ENCODE measurements at places on chromosomes 11 and 22.

- no peak for DNase-seq
These were observed 36.9 kb downstream of the LINC01488 start for GRCh38 chr11:69518081-69518950.

- no peak for DNase-seq
These were observed 470.0 kb downstream of the BUD13 start for GRCh38 chr11:116302756-116303155.

- DNase-seq: no peak
These were observed 9.4 kb upstream of the PLAAT3 start for GRCh38 chr11:63623513-63624140.

DNA sequence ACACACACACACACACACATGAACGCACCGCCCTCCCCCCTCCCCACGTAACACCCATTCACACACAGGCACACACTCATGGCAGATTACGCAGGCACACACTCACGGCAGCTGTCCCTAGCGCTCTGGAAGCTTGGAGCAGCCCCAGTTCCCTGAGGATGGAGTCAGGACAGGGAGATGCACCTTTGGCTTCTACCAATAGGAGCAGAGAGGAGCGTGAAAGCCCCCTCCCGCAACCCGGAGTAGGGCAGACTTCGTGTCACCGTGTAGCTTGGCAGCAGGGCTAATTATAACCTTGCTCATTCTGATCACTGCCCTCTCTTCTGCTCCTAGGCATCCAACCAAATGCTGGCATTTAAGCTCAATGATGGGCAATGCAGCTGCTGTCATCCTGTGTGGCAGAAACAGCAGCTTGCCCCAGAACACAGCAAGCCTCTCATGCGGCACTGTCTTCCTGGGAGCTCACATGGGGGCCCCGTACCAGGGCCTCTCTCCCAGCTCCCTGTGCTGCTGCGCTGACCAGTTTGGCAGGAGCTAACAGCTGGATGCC lies 31.9 kb downstream of the ANKK1 start:
- no peak for DNase-seq

- DNase-seq: no peak
These were observed 9.3 kb downstream of the SLC37A2 start for GRCh38 chr11:125072218-125072960.

DNA sequence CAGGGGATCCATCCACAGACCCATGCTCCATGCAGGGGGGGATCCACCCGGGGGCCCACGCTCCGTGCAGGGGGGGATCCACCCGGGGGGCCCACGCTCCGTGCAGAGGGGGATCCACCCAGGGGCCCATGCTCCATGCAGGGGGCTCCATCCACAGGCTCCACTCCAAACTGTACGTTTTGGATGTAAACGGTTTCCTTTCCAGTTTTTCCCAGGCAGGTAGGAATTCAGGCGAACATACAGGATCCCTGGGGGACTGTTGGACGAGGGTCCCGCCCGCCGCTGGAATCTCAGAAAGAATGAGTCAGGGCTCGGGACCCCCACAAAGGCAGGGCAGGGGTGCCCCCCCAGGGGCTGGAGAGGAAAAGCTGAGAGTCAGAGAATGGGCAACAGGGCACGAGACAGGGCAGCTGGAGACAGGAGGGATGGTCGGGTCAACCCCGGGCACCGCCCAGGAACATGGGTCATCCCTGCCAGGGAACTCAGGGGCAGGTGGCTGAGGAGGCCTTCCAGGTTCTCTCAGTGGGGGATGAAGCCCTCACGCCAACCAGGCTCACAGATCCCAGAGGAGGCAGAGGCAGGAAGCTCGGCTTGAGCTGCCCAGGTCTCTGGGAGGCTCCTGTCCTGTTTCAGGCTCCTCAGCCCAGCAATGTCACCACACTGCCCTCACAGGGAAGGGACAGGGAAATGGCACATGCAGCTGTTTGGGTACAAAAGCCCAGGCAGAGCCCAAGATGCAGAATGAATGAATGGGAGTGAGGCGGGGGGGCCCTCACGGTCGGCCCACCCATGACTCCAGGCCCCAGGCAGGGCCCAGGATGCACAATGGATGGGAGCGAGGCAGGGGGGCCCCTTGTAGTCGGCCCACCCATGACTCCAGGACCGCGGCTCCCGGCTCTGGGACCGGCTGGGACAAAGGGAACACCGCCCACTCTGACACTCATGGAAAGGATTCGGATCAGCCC lies 200.2 kb downstream of the BRD1 start:
- DNase-seq: no peak

DNA sequence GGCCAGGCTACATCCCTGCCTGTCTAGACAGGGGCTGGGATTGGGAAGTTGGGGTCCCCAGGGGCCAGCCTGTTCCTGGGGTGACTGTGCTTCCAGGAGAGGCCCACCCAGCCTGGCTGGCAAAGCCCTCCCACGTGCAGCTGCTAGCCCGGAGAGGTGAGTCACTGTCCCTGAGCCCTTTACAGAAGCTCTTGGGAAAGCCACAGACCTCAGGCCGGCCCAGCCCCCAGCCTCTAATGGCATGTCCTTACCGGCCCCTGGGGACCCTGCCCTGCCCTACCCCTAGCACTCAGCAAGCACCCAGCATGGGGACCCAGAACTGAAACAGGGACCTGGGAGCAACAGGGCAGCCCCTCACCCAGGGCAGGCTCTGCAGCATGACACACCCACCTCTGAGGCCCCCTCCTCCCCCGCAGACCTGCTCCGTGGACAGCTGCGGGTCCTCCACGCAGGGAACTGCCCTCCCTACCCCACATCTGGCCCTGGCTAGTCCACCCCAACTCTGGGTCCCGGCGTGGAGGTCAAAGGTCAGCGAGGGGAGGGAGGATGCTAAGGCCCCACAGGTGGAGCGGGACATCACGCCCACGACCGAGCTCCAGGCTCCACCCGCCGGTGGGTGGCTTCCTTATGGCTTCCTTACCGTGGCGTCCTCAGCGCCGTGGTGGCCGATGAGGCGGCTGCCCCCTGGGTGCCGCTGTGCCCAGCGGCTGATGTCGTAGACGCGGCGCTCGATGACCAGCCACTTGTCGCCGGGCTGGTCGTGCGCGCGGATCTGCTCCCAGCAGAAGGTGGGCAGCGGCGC lies 615 bp downstream of the FADS3 start:
- no peak for DNase-seq

DNA sequence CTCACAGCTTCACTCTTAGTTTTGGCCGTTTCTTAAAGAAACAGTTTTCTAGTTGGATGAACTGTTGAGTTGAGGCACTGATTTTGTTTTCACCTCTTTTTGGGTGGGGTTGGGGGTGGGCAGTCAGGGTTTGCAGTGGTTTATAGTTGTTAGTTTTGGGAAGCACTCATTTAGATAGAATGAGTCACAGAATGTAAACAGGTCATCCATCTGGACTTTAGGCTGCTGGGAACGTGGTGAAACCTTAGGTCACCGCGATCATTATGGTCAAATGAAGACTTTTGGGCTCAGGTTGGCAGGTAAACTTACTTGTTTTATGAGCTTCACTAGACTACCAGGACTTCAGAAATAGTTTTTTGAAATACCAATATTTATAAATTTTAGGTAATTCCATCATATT lies 48.4 kb downstream of the CSTPP1 start:
- no peak for DNase-seq

GRCh38 chr22:37672920-37673455 lies 2.4 kb upstream of the LGALS1 start:
- DNase-seq: no peak
